ENCODE measurements at places on chromosomes 1 and 21. TPM values are rescaled to one million over a fixed set of nuclear protein-coding genes. Genes with fewer than 3 reads are reported as not detected.
A peak's percentile ranks its signal among the peaks of the same experiment; 100 is the strongest.

- no peaks in the 10 kb centered on the region for H3K36me3 ChIP-seq
- no peak for DNase-seq
- H3K4me3 ChIP-seq = no peak overlapping the region
- H3K4me1 ChIP-seq = no peaks in the 10 kb centered on the region
Observed at GRCh38 chr1:98839840-98840239, 164.8 kb downstream of the PLPPR5 start.

DNA sequence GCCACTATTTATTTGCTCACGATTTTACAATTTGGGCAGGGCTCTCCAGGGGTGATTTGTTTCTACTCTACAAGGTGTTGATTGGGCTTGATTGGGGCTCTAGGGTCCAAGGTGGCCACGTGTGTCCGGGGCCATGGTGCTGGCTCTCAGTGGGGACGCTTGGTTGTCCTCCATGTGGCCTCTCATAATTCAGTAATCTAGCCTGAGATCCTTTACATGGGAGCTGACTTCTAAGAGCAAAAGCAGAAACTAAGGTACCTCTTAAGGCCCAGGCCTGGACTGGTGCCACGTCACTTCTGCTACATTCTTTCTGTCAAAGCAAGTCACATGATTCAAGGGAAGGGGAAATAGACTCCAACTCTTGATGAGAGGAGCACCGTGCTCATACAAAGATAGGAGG lies 8.1 kb upstream of the PSRC1 start:
- H3K27me3 ChIP-seq = peaks cover 5% of the 10 kb centered on the region
- no peaks in the 10 kb centered on the region for H3K4me1 ChIP-seq
- no peaks in the 10 kb centered on the region for H3K36me3 ChIP-seq
- no peak overlapping the region for H3K27ac ChIP-seq
- H3K4me3 ChIP-seq = no peak overlapping the region

The CELA3A gene
- total RNA-seq = 0.19 TPM

DNA sequence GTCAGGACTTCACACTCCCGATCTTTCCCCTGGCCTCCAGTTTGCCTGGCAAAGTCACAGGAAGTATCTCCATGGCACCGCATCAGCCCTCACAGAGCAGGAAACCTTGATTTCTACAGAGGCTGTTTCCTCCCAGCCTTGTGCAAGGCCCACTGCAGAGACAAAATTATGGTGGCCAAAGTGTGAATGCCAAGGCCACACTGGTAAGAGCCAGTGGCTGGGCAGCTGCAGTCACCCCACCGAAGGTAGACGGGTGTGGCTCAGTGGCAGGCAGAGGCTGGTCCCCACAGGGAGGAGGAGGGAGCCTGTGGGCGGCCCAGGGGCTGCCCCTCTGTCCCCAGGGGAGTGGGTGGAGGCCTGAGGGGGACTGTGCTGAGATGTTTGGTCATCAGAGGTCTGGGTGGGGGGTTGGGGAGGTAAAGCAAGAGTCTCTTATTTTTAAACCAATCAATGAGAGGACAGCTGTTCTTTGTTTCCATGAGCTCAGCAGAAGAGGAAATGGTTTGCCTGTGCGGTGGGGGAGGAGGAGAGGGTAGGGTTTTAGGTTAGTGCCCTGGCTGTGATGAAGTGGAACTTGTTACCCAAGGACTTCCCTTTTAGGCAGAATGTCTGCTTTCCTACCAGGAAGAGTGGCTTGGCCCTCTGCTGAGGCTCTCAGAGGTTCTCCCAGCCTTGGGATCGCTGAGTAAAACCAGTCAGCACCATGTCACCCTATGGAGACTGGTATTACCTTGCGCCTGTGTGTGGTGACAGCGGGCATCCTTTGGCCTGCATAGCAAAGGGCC lies 18.0 kb upstream of the BTG2 start:
- no peak for DNase-seq
- peak overlapping the region; percentile 99 for H3K27ac ChIP-seq
- H3K27me3 ChIP-seq = no peaks in the 10 kb centered on the region
- peak overlapping the region; percentile 17 for H3K4me3 ChIP-seq

DNA sequence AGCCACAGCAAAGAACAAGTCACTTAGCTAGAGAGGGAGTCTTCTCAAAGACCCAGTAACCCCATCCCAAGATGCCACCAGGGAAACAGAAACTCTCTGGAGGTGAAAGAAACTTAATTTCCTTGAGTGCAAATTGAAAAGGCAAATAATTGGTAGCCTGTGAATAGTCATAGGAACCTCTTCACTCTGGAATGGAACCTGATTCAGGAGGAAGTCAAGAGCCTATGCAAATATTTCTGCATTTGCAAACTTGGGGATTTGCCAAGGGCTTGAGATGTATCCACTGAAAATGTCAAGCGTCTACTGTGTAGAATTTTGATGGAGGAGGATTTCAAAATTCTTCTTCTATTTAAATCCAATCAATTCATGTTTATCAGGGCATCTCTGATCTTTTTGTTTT lies 5.7 kb downstream of the HIVEP3 start:
- no peak overlapping the region for H3K4me3 ChIP-seq
- no peaks in the 10 kb centered on the region for H3K36me3 ChIP-seq
- H3K27me3 ChIP-seq = no peaks in the 10 kb centered on the region
- no peak overlapping the region for H3K27ac ChIP-seq

- H3K27ac ChIP-seq = peak overlapping the region; percentile 50
- DNase-seq = no peak
- no peak overlapping the region for H3K4me3 ChIP-seq
- H3K4me1 ChIP-seq = peaks cover 56% of the 10 kb centered on the region
Observed at GRCh38 chr1:15950763-15951295, 25.1 kb downstream of the ZBTB17 start.

DNA sequence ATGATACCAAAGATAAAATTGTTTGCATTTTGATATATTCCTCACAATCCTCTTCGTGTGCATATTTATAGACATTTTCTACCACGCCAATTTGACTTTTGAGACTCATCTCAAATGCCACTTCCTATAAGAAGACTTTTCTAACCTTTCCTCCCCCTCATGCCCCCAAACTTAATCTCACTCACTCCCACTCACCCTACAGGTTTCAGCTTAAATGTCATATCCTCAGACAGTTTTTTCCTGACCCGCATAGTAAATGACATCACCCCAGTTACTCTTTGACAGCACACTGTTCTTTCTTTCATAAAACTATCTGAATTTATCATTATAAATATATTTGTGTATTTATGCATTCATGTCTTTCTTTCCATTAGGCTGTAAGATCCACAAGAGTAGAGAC lies 29.6 kb upstream of the RGS8 start:
- no peak overlapping the region for H3K4me3 ChIP-seq
- DNase-seq = peak; percentile 27
- H3K27me3 ChIP-seq = no peaks in the 10 kb centered on the region

- H3K4me3 ChIP-seq = no peak overlapping the region
- no peaks in the 10 kb centered on the region for H3K36me3 ChIP-seq
- H3K4me1 ChIP-seq = no peaks in the 10 kb centered on the region
- no peak overlapping the region for H3K27ac ChIP-seq
- H3K27me3 ChIP-seq = no peaks in the 10 kb centered on the region
Observed at GRCh38 chr21:28487455-28488070, 505.1 kb downstream of the LTN1 start.

- no peaks in the 10 kb centered on the region for H3K27me3 ChIP-seq
- H3K4me3 ChIP-seq = no peak overlapping the region
- no peak for DNase-seq
- no peaks in the 10 kb centered on the region for H3K4me1 ChIP-seq
Observed at GRCh38 chr1:78229344-78229743, 183.6 kb downstream of the GIPC2 start.

DNA sequence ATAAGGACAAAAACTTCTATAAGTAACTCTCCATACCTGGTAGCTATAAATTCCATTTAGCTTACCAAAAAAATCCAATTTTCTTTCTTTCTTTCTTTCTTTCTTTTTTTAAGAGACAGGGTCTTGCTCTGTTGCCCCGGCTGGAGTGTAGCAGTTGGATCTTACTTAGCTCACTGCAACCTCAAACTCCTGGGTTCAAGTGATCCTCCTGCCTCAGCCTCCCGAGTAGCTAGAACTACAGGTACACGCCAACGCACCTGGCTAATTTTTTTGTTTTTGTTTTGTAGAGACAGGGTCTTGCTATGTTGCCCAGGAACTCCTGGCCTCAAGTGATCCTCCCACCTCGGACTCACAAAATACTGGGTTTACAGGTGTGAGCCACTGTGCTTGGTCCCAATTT lies 75.5 kb downstream of the EPS15 start:
- H3K27me3 ChIP-seq = no peaks in the 10 kb centered on the region
- no peak for DNase-seq
- no peaks in the 10 kb centered on the region for H3K4me1 ChIP-seq
- no peaks in the 10 kb centered on the region for H3K36me3 ChIP-seq
- no peak overlapping the region for H3K27ac ChIP-seq
- no peak overlapping the region for H3K4me3 ChIP-seq

GRCh38 chr1:248196965-248197364 lies at the start of gene OR2M3:
OR2M3 (plus strand) TSS chr1:248197265; CDS start chr1:248203068, 5,803 bp downstream.
- H3K27ac ChIP-seq = no peak within 1 kb of the TSS
- no peaks in the 10 kb centered on the region for H3K36me3 ChIP-seq
- no peaks in the 10 kb centered on the region for H3K4me1 ChIP-seq
- H3K27me3 ChIP-seq = no peaks in the 10 kb centered on the region
- DNase-seq = no peak
- H3K4me3 ChIP-seq = no peak within 1 kb of the TSS

- H3K4me1 ChIP-seq = peaks cover 8% of the 10 kb centered on the region
- H3K27me3 ChIP-seq = no peaks in the 10 kb centered on the region
- peak overlapping the region; percentile 91 for H3K4me3 ChIP-seq
- H3K36me3 ChIP-seq = no peaks in the 10 kb centered on the region
- peak; percentile 32 for DNase-seq
- peak overlapping the region; percentile 80 for H3K27ac ChIP-seq
Observed at GRCh38 chr21:33478935-33479678, 667 bp downstream of the TMEM50B start.

DNA sequence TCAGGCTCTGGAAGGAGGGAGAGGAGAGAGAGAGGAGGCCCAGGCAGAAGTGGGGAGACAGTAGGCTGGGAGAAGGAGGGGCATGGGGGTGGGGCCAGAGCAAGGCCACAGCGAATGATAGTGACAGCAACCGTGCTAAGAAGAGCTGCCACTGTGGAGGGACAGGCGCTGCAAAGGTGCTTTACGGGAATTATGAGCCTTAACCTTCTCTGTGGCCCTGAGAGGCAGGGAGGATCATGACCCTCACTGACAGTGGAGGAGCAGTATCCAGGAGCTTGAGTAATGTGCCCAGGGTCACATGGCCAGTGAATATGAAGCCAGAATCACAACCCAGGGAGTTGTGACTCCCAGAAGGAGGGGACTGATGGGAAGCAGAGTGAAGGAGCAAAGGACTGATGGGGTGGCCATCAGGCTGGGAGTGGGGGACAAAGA lies 53.4 kb upstream of the RPL11 start:
- no peaks in the 10 kb centered on the region for H3K36me3 ChIP-seq
- H3K27ac ChIP-seq = no peak overlapping the region
- H3K4me1 ChIP-seq = peaks cover 31% of the 10 kb centered on the region
- DNase-seq = no peak
- no peak overlapping the region for H3K4me3 ChIP-seq

DNA sequence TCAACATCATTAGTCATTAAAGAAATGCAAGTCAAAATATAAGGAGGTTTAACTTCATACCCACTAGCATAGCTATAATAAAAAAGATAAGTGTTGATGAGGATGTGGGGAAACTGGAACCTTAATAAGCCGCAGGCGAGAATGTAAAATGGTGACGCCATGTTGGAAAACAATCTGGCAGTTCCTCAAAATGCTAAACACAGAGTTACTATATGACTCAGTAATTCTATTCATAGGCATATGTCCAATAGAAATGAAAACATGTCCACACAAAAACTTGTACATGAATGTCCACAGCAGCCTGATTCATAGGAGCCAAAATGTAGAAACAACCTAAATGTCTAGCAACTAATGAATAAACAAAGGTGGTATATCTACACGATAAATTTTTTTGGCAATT lies 23.2 kb downstream of the DDX59 start:
- H3K27me3 ChIP-seq = no peaks in the 10 kb centered on the region
- H3K4me3 ChIP-seq = no peak overlapping the region
- H3K4me1 ChIP-seq = no peaks in the 10 kb centered on the region

DNA sequence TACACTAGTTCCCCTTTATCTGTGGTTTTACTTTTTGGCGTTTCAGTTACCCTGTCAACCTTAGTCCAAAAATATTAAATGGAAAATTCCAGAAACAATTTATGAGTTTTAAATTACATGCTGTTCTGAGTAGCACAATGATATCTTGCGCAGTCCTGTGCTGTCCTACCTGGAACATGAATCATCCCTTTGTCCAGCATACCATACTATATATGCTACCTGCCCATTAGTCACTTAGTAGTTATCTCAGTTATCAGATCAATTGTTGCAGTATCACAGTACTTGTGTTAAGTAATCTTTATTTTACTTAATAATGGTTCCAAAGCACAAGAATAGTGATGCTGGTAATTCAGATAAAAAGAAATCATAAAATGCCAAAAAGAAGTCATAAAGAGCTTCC lies 52.7 kb downstream of the AGBL4 start:
- no peaks in the 10 kb centered on the region for H3K4me1 ChIP-seq
- H3K36me3 ChIP-seq = no peaks in the 10 kb centered on the region
- H3K4me3 ChIP-seq = no peak overlapping the region

- no peak for DNase-seq
- H3K27ac ChIP-seq = peak within 1 kb of the TSS; percentile 74
- H3K36me3 ChIP-seq = peaks cover 31% of the 10 kb centered on the region
- peaks cover 21% of the 10 kb centered on the region for H3K4me1 ChIP-seq
- peak within 1 kb of the TSS; percentile 94 for H3K4me3 ChIP-seq
Observed at GRCh38 chr1:202144402-202145067, at the start of gene ARL8A. ARL8A (minus strand) TSS chr1:202144737; CDS start chr1:202144572, 165 bp downstream.

The HUNK gene
- 1.1 TPM for total RNA-seq

GRCh38 chr1:42679364-42679983 lies 2.7 kb upstream of the YBX1 start:
- H3K27me3 ChIP-seq = no peaks in the 10 kb centered on the region
- peaks cover 12% of the 10 kb centered on the region for H3K4me1 ChIP-seq
- H3K36me3 ChIP-seq = peaks cover 8% of the 10 kb centered on the region
- H3K4me3 ChIP-seq = no peak overlapping the region
- DNase-seq = no peak

GRCh38 chr1:62337706-62338631 lies 18.7 kb upstream of the KANK4 start:
- peak overlapping the region; percentile 11 for H3K27ac ChIP-seq
- DNase-seq = no peak
- no peak overlapping the region for H3K4me3 ChIP-seq
- no peaks in the 10 kb centered on the region for H3K27me3 ChIP-seq

DNA sequence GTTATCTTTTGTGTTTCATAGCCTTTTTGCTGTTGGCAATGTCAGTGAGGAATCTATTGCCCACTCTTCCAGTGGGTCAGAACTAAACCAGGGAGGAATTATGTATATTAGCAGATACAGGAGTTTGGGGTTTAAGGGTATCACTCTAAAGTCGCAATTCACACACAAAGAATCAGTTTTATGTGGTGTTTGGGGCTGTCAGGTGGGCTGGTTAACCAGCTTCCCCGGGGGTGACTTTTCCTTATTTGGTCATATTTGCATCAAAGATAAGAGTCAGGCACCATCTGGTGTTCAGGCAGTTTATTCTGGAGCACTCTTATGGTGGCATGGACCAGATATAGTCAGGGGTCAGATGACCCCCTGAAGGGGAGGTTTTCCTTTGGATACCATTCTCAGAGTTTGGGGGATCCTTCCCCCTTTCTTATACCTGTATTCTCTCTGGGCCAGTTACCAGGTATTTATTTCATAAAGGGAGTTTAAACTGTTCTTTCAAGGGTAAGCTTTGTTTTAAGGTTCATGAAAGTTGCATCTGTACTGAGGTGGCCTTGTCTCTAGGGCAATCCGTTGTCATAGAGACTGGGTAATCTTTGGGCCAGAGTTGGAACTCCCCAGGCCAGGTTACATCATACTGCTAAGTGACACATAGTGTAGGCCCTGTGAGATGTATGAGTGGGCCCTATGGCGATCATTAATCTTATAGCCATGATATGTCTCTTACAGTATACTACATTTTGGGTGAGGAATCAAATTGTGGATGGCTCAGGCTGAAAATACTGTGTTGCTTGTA lies 148.2 kb downstream of the RWDD3 start:
- no peaks in the 10 kb centered on the region for H3K4me1 ChIP-seq
- H3K27me3 ChIP-seq = no peaks in the 10 kb centered on the region
- no peak for DNase-seq
- no peak overlapping the region for H3K4me3 ChIP-seq
- H3K27ac ChIP-seq = no peak overlapping the region
